ENCODE measurements at places on chromosomes 2 and 18. TPM values are rescaled to one million over a fixed set of nuclear protein-coding genes. Genes with fewer than 3 reads are reported as not detected.

- DNase-seq, result no peak
Observed at GRCh38 chr2:10457846-10458598, 9.9 kb upstream of the ODC1 start.

GRCh38 chr2:126658319-126658904 lies 2.5 kb downstream of the GYPC start:
- DNase-seq, result no peak

DNA sequence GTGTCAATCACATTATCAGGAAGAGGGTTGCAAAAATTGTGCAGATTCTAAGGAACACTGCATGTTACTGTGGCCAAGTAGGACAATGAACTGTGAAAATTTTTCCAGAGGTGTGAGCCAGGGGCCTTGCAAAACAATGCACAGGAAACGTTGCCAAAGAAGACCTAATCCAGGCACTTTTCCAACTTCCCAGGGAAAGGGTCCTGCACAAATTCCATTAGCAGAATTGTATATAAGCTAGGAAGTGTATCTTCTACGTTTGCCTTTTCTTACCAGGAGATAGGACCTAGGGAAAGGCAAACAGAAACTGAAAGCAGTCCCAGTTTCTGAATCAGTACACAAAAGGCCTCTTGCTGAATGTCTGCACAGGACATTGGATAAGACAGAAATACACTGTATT lies 1888.3 kb upstream of the CELF4 start:
- DNase-seq, result peak; percentile 15

DNA sequence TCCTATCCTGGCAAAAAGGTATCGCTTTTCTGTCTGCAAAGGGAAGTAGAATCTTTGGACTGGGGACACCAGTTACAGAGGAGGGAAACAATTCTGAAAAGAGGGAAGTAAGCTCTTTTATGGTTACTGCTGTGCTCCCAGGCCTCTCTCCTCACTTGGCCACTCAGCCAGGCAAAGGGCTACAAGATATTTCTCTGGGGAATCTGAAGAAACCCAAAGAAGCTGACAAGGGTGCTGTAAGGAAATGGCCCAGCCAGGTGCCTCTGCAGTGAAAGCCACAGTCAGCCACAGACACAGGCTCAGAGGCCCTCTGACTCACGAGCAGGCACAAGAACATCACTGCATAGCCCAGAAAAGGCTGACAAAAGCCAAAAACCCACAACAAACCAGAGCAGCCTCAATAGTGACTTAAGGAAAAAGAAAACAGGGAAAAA lies 5.8 kb downstream of the HDLBP start:
- no peak for DNase-seq

DNA sequence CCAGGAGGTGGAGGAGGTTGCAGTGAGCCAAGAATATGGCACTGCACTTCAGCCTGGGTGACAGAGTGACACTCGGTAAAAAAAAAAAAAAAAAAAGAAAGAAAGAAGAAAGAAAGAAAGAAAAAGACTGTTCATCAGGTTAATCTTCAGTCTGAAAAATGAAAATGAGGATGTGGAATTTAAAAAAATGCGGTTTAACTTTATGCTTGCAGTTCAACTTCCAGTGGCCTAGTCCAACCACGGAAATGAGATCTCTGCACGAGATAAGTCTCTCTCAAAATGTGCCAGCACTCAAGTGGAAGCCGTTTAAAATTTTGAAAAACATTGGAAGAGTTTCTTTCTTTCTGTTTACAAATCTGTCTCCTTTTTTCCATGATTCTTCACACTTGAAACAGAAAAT lies 112.1 kb downstream of the DOCK10 start:
- DNase-seq, result no peak

Gene NAT8
- 27.5 TPM for polyA plus RNA-seq

Gene GULP1
- 64.1 TPM for polyA plus RNA-seq

DNA sequence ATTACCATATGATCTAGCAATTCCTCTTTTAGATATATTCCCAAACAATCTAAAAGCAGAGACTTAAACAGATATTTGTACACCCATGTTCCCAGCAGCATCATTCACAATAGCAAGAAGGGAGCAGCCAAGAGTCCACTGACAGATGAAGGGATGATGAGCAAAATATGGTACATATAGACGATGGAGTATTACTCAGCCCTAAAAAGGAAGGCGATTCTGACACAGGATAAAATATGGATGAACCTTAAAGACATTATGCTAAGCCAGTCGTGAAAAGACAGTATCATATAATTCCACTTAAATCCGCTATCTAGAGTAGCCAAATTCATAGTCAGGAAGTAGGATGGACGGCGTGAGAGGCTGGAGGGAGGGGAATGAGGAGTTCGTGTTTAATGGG lies 20.4 kb downstream of the HS6ST1 start:
- no peak for DNase-seq

DNA sequence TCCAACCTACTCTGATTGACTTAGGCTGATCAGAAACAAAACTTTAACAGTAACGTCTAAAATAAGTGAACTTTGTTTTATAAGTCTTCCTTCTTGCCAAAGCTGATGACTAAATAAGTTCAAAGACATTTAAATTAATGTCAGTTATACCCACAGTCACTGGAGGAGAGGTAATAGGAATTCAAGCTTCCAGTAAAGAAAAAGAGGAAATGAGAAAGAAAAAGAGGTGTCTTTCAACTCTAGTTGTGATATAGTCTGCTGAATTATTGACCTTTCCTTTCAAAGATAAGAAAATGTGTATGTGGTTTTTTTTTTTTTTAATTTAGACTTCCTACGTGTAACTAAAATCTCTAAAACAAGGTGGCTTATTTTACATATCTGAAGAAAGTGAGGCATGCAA lies 191.5 kb downstream of the SLC8A1 start:
- DNase-seq, result no peak

DNA sequence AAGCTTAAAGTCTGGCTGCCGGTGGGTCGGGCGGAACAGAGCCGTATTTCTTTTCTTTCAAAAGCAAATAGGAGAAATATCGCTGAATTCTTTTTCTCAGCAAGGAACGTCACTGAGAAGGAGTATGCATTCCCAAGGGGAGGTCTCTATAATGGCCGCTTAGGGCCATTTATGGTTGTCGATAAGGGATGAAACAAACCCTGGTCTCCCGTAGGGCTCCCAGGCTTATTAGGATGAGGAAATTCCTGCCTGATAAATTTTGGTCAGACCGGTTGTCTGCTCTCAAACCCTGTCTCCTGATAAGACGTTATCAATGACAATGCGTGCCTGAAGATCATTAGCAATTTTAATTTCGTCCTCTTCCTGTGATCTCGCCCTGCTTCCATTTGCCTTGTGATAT lies 227.7 kb upstream of the ZEB2 start:
- DNase-seq, result no peak

- DNase-seq, result no peak
Observed at GRCh38 chr18:41058351-41059125, 896.5 kb upstream of the PIK3C3 start.

Gene LIMS4
- polyA plus RNA-seq, result 1.1 TPM

- DNase-seq, result no peak
Observed at GRCh38 chr2:129936334-129936934, 43.0 kb upstream of the RAB6C start.

- DNase-seq, result no peak
Observed at GRCh38 chr18:13425357-13426091, 207.0 kb downstream of the LDLRAD4 start.

- no peak for DNase-seq
Observed at GRCh38 chr2:144519934-144520731, at the start of gene ZEB2. TSS of gene ZEB2 (minus strand) at chr2:144520119. CDS start at chr2:144517350, 2,769 bp downstream.

Gene LOXHD1
- 0.68 TPM for polyA plus RNA-seq

Gene SERPINB11
- polyA plus RNA-seq, result not detected

- no peak for DNase-seq
Observed at GRCh38 chr2:235493402-235493774, 455 bp upstream of the AGAP1 start.

DNA sequence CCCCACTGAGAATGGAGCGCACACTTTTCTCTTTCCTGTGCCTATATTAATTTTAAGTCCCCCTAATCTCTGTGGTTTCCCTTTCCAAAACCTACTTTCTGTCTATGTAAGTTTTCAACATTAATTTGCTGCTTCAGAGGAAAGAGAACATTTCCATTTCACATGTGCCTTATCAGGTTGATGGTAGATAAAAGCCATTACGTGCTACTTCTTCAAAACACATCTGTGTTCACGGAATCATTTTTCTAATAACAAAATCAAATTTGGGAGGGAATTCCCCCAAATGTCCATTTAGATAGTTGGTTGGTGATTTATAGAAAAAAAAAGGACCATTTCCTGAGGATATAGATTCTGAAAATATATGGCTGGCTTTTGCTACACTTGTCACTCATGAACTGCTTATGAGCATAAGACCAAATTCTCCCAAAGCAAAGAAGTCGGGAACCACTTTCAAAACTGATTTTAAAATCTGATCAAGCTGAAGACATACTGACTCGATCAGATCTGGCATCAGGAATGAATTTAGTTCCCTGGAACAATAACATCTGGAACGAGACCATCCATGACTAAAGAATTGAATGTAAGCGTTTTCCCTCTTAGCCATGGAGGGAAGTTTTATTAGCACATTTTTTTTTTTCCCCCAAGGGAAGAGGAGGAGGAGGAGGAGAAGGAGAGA lies 8.2 kb downstream of the PTGR3 start:
- no peak for DNase-seq

Gene CD28
- polyA plus RNA-seq, result 2.1 TPM

- DNase-seq, result no peak
Observed at GRCh38 chr2:42978175-42978886, 185.9 kb upstream of the HAAO start.

Gene UNC80
- polyA plus RNA-seq, result 1.7 TPM

Gene ARHGEF33
- polyA plus RNA-seq, result 2.0 TPM

Gene DOK6
- 20.7 TPM for polyA plus RNA-seq
